ENCODE measurements at places on chromosomes 12 and 14. TPM values are rescaled to one million over a fixed set of nuclear protein-coding genes. Genes with fewer than 3 reads are reported as not detected.

The CCDC197 gene
- total RNA-seq, result 1.2 TPM

The KLRK1 gene
- total RNA-seq, result 0.36 TPM

The NINJ2 gene
- 4.6 TPM for total RNA-seq

The STRAP gene
- total RNA-seq, result 130 TPM

The SIX6 gene
- not detected for total RNA-seq

The CLMN gene
- 3.7 TPM for total RNA-seq

The SPATS2 gene
- 5.9 TPM for total RNA-seq

The SLC38A1 gene
- 134 TPM for total RNA-seq

The NYNRIN gene
- total RNA-seq, result 8.0 TPM

The ALX1 gene
- not detected for total RNA-seq

The IRAK3 gene
- total RNA-seq, result 4.8 TPM

DNA sequence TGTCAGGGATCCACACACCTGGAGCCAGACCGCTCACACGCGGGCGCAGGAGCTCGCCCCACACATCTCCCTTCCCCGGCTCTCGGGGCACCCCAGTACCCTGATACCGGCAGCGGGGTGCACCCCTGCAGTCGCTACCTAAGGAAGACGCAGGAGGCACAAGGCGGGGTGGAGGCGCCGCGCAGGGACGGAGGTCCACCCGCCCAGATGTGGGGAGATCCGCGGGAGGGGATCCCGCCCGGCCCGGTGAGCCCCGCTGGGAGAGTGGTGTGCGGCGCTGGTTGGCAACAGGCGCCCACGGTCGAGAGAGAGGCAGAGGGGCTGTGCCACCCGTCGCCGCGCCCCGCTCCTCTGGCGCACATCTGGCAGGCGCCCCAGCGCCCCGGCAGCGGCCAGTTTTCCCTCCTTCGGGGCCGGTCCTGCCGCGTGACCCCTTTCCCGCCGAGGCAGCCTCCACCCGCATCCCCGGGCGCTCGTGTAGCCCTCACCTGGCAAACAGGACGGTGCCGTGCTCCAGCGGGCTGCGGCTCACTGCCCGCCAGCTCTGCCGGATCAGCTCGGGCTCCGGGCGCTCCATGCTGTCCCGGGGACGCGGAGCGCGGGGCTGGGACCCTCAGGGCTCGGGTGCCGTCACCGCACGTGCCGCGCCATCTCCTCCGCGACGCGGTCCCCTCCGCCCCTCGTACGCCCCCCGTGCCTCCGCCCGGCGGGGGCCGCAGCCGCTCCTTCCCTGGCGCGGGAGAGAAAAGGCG lies 469 bp downstream of the NGB start:
- no peak for DNase-seq

DNA sequence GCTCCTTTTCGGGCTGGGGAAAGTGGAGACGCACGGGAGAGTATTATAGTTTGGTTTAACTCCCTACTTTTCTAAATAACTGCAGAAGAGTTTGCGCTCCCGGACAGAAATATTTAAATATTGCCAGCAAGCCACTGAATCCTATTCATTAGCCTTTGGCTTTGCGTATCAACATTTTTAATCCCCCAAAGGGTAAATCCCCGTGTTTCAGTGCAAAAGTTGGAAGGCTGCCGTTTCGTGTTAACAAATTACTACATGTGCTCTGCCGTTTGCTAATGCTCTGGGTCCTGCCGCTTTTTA lies 372 bp upstream of the DPF3 start:
- no peak for DNase-seq

GRCh38 chr12:132954471-132955048 lies 1.5 kb downstream of the ZNF605 start:
- DNase-seq, result no peak

- DNase-seq, result peak; percentile 16
These were observed at the start of gene PPFIA2 for GRCh38 chr12:81759190-81760051. Gene PPFIA2 (minus strand): TSS chr12:81759350.

GRCh38 chr12:53196486-53196885 lies 10.6 kb downstream of the ITGB7 start:
- no peak for DNase-seq

GRCh38 chr12:104420868-104421267 lies 35.9 kb upstream of the CHST11 start:
- DNase-seq, result no peak

- no peak for DNase-seq
These were observed 127.4 kb downstream of the KTN1 start for GRCh38 chr14:55707365-55707804.

GRCh38 chr14:68673464-68673863 lies 119.4 kb downstream of the ZFP36L1 start:
- DNase-seq, result no peak

DNA sequence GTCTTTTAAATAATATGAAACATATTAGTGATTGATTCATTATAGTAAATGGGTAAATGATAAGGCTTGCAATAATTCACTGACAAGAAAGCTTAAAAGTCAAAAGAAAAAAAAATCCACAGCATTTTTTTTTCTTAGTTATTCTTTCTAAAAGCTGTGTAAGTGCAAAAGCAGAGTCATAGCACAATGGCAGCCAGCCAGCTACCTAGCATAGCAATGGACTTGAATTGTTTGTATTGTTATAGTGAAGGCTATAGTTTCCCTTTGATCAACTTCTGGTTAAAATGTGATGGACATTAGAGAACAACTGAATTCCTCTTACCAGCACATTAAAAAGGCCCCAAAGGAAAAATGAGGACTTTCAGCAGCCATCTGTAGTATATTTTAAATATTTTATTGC lies 232.1 kb downstream of the NAV3 start:
- peak; percentile 18 for DNase-seq

DNA sequence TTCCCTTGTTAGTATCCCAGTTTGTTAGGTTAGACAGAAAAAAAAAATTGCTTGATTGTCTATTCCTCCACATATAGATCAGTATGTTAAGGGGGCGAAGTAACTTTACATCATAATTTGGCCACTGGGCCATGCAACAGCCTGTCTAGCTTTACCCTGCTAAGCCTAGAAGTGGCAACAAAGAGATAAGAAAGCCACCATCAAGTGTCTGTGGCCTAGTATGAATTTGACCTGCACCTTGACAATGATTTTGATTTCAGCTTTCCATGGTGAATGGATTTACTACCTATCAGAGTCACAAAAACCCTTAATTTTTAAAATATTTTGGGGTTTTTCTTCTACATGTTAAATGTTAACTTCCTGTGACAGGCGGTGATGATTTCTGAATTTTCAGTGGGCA lies 63.9 kb downstream of the LIN52 start:
- DNase-seq, result no peak

DNA sequence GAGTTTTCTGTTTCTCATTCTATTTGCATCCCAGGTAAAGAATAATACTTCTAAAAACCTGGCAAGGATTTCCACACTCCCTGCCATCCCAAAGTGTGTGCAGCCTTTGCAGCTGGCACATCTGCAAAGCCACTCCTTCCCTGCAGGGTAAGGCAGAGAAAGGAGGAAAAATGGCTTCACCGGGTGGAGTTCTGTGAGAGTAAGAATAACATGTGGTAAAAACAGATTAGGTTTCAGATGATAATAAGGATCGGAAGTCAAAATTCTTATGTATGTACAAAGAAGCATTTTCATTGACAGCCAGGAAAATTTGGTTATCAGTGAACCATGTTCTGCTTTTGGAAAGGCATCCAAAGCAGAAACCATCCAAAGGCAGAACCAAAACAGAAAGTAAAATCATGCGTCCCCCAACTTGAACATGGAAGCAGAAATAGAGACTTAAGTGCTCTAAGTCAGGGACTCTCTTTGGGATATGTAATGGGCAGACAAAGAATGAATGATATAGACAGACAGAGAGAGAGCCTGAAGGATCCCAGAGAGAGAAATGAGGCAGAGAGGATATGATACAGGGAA lies 192.6 kb upstream of the CCDC196 start:
- no peak for DNase-seq

DNA sequence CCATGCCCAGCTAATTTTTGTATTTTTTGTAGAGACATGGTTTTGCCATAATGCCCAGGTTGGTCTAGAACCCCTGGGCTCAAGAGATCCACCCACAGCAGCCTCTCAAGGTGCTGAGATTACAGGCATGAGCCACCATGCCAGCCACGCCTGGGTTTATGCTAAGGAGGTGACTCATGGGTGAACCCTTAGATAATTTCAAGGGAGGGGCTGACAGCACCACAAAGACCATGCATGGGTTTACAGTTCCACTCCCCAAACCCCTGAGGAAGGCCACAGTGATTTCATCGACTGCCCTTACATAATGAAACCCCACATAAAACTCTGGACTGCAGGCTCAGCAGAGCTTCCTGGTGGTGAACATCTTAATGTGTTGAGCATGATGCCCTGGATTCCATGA lies 33.7 kb downstream of the TMEM132D start:
- DNase-seq, result no peak

DNA sequence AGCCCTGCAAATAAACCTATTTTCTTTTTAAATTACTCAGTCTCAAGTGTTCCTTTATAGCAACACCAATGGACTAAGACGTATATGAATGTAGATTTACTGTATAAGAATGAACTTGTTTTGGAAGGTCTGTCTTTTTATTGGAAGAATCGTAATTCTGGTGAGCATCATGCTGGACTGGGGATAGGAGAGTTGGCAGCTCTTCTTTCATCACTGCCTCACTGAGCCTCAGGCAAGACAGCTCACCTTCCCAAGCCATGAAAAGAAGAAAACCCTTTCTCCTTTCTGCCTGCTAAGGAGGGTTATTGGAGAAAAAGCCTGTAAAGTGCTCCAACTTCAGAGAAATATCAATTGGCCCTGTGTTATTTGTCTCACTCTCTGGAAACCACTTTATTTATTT lies 9.1 kb upstream of the RNF34 start:
- no peak for DNase-seq

- DNase-seq, result no peak
These were observed at the start of gene NELL2 for GRCh38 chr12:44875954-44876543. Gene NELL2 (minus strand): TSS chr12:44876315. CDS start chr12:44875869, 446 bp downstream.

DNA sequence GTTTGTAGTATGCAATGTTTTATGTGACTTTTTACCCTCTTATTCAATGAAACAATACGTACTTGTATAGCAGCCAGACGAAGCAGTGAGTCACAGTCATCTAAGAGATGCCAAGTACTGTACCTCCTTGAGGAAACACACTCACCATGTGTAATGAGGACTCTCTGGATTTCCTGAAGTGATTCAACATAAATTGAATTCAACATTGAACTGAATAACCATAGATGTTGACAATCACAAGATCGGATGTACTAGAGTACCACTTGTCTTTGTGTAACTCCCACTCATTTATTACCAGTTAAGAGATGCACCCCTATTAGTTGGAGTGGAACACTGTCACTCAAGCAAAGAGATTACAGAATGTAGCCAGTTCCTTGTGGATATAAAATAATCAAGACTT lies 175.2 kb upstream of the HMGA2 start:
- DNase-seq, result no peak

DNA sequence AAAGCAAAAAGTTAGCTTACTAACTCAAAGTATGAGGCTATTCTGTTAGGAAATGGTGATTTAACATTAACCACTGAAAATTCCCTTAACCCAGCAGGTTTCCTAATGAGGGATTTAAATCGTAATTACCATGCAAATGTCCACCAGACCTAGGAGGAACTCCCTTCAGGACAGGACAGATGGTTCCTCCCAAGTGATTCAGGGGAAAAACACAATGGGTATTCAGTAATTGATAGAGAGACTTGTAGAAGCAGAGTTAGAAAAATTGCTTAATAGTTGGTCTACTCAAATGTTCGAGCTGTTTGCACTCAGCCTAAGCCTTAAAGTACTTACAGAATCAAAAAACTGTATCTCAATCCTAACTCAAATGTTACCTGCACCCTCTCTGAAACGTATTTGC lies 21.6 kb downstream of the RERGL start:
- DNase-seq, result no peak

DNA sequence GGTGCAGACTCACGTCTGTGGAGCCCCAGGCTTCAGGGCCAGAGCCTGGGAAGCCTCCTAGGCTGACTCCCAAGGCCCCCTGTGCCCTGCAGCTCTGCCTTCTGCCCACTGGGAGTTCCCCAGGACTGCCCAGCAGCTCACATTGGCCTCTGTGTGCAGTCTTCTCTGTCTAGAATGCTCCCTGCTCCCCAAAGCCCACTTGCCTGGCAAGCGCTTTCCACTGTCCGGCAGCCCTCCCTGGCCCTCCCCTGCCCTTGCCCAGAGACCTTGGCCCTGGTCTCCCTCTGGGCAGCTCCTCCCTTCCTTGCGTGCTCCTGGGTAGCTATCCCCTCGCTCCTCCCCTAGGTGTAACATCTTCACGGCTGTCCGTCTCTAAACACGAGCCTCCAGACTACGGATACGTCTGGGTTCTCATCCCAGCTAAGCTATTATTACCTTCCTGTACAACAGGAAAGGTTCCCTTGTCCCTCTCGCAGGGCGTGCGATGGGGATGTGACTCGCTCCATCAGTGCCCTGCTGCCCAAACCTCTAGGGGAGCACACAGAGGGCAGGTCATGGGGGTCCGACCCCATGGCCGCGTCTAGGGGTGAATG lies 325.5 kb upstream of the RTL1 start:
- DNase-seq, result no peak

DNA sequence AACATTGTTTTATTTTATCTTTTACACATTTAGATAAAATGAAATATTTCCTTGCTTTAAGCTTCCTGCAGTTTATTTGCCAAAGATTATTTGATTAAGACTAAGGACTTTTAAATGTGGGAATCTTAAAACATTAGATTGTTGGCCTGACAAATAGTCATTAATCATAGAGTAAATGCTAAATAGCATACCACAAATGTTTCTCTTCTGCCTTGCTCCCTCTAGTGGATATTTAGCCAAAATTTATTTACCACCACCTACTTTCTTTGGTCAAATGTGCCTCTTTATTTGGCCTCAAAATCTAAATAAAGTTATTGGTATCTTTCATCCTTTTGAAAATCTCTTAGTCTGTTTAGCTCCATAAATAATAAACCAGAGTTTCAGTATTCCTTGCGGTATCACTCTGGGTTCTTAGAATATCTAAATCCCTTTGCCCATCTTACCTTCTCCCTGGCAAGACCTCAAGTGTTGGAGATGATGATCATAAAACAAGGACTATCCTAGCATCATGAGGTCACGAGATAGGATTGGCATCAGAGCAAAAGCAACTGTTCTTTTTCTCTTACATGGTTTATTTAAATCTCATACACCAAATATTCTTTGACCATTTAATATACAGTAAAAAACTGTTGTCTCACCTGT lies 150.6 kb upstream of the AEBP2 start:
- no peak for DNase-seq

- DNase-seq, result no peak
These were observed 66.1 kb upstream of the SLCO1C1 start for GRCh38 chr12:20628999-20629398.

DNA sequence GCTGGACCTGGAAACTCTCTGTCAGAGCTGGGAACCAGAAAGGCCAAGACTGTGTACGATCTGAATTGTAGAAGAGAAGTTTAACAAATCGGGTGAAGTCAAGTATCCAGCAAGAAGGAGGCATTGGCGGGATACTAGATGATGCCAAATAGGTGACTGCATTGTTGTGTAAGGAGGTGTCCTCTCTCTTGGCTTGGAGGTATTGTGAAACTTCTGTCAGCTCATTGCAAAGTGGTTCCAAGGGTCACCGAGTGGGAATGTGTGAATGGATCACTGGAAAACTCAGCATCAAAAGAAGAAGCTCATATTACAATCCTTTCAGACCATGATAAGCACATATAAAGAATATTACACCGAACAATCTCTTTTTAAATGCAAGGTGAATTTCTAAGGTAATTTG lies 11.7 kb downstream of the NAV3 start:
- no peak for DNase-seq

- DNase-seq, result no peak
These were observed 81.2 kb downstream of the PRKD1 start for GRCh38 chr14:29846339-29847055.

All from left ventricle myocardium inferior (tissue), 1 donor.